Trophoblast cell (in vitro differentiated cells and primary cell): ENCODE measurements at places on chromosomes 6 and 20.

GRCh38 chr6:23446469-23446967 is 679.5 kb upstream of the NRSN1 start:
- no peaks in the 10 kb centered on the region for H3K4me1 ChIP-seq
- H3K4me3 ChIP-seq: no peak overlapping the region
- no peaks in the 10 kb centered on the region for H3K36me3 ChIP-seq
- H3K27me3 ChIP-seq: no peaks in the 10 kb centered on the region

DNA sequence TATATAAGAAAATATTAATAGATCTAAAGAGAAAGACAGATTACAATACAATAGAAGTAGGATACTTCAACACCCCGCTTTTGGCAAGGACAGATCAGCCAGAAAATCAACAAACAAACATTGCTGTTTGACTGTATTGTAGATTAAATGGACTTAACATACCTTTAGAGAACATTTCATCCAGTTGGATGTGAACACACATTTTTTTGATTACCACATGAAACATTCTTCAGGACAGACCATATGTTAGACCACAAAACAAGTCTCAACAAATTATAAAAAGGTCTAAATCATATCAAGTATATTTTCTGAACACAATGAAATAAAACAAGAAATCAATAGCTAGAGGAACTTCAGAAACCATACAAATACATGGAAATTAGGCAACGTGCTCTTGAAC is 148.2 kb downstream of the TRMT11 start:
- no peaks in the 10 kb centered on the region for H3K36me3 ChIP-seq
- H3K27me3 ChIP-seq: no peaks in the 10 kb centered on the region
- DNase-seq: no peak

DNA sequence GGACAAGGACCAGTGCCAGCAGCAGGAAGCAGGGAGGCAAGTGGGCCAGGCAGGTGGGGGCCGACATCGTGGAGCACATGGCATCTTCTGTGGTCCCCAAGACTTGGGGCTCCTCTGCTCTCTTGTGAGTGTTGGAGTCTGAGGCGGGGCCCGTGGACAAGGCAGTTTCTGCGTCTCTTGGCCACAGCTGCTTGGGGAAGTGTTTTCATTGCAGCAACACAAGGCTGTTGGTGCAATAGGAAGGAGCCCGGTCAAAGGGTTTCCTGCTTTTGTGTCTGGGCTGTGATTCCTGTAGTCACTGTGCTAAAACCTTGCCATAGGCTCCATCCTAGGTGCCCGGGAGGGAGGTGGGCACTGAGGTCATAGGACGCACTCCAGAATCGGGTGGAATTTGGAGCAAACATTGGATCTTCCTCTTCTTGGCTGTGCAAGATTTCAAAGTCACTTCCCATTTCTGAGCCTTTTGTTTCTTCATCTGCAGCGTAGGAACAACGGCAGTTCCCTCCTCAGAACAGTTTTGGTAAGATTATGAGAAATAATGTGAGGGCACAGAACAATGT is at the start of gene SIRPB2:
Gene SIRPB2, minus strand, starts transcription at position 140 of the 560 bp plus-strand sequence. Its CDS starts 61 bp downstream, at position 79.
- no peak for DNase-seq
- no peak within 1 kb of the TSS for H3K4me3 ChIP-seq
- H3K4me1 ChIP-seq: no peaks in the 10 kb centered on the region
- H3K27me3 ChIP-seq: no peaks in the 10 kb centered on the region
- no peak within 1 kb of the TSS for H3K27ac ChIP-seq
- no peaks in the 10 kb centered on the region for H3K36me3 ChIP-seq

DNA sequence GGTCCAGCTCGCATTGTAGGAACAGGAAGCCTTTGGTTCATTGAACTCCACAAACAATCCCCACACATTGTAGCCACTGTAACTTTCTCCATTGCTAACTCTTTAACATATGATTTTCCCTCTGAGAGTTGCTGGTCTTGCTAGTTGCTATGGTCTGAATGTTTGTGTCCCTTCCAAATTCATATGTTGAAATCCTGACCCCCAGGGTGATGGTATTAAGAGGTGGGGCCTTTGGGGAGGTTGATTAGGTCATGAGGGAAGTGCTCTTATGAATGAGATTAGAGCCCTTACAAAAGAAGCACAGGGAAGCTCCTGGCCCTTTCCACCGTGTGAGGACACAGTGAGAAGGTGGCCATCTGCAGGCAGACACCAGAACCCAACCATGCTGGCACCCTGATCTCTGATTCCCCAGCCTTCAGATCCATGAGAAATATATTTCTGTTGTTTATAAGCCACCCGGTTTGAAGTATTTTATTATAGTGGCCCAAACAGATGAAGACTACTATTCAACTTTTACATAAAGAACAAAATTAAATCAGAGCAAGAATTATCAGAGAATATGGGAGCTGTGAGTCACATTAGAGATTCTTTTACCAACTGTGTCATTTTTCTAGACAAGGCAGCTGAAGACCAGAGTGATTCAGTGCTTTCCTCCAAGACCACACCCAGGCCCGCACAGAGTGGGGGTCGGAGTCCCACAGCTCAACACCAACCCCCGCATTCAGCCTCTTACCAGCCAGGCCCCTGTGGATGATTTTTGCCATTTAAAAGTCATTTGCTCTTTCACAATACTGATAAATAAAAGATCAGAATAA is 143.0 kb downstream of the SAMD5 start:
- no peak overlapping the region for H3K27ac ChIP-seq
- H3K27me3 ChIP-seq: no peaks in the 10 kb centered on the region
- no peaks in the 10 kb centered on the region for H3K4me1 ChIP-seq
- no peaks in the 10 kb centered on the region for H3K36me3 ChIP-seq
- no peak overlapping the region for H3K4me3 ChIP-seq

DNA sequence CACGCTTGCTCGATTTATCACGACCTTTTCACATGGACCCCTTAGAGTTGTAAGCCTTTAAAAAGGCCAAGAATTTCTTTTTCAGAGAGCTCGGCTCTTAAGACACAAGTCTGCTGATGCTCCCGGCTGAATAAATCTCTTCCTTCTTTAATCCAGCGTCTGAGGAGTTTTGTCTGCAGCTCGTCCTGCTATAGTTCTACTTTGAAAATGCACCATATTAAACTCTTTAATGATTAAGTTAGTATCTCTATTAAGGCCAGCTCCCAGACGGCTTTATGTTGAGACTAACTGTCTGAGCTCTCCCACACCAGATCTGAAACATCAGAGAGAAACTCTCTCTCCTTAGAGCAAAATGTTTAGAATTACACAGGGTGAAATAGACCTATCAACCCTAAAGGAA is 18.0 kb upstream of the GSTA3 start:
- DNase-seq: no peak
- no peak overlapping the region for H3K27ac ChIP-seq
- H3K4me1 ChIP-seq: peaks cover under 1% of the 10 kb centered on the region
- no peak overlapping the region for H3K4me3 ChIP-seq
- H3K27me3 ChIP-seq: no peaks in the 10 kb centered on the region
- H3K36me3 ChIP-seq: no peaks in the 10 kb centered on the region

GRCh38 chr6:137677709-137678108 is 183.5 kb upstream of the OLIG3 start:
- no peak overlapping the region for H3K27ac ChIP-seq
- H3K4me1 ChIP-seq: no peaks in the 10 kb centered on the region
- no peaks in the 10 kb centered on the region for H3K27me3 ChIP-seq
- no peaks in the 10 kb centered on the region for H3K36me3 ChIP-seq
- no peak overlapping the region for H3K4me3 ChIP-seq
- peak; percentile 36 for DNase-seq

DNA sequence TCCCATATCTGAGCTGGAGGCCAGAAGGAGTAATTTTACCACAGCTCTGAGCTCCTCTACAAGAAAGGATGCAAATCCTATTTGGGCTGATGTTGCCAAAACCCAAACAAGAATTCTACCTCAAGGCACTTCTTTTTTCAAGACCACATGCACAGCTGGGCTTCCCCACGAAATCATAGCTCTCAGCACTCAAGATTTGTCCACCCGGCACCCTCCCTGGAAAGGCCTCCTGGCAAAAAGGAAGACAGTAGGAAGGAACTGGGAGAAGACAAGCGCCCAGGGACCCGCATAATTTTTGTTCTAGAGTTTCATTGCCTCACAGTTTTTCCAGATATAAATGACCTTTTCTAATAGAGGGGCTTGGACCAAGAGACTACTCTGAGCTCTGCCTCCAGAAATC is 90.5 kb downstream of the BANF2 start:
- DNase-seq: no peak
- H3K27ac ChIP-seq: no peak overlapping the region
- no peaks in the 10 kb centered on the region for H3K27me3 ChIP-seq

DNA sequence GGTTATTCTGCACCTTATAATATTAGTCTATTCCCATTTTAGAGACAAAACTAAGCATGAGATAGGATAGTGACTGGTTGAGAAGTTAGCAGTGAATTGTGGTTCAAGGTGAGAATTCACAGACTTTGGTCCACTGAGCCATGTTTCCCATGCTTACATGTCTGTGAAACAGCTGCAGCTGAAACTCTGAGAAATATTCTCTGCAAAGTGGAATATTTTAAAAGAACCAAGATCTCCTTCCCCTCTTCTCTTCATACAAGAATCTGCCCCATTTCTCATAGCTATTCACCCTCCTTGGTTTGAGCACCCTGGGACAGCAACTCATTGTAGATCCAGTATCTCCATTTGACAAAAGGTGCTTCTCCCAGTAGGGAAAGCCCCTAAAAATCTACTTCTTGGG is 70.2 kb upstream of the TMEM170B start:
- H3K27me3 ChIP-seq: no peaks in the 10 kb centered on the region
- H3K27ac ChIP-seq: no peak overlapping the region
- no peak for DNase-seq
- no peaks in the 10 kb centered on the region for H3K4me1 ChIP-seq

GRCh38 chr20:46701057-46701456 is 8.4 kb upstream of the SLC2A10 start:
- H3K27ac ChIP-seq: no peak overlapping the region
- DNase-seq: no peak

- H3K27me3 ChIP-seq: no peaks in the 10 kb centered on the region
- no peak overlapping the region for H3K27ac ChIP-seq
- no peak overlapping the region for H3K4me3 ChIP-seq
- H3K4me1 ChIP-seq: no peaks in the 10 kb centered on the region
- DNase-seq: no peak
These were observed 102.5 kb downstream of the PAK5 start for GRCh38 chr20:9736373-9736772.

DNA sequence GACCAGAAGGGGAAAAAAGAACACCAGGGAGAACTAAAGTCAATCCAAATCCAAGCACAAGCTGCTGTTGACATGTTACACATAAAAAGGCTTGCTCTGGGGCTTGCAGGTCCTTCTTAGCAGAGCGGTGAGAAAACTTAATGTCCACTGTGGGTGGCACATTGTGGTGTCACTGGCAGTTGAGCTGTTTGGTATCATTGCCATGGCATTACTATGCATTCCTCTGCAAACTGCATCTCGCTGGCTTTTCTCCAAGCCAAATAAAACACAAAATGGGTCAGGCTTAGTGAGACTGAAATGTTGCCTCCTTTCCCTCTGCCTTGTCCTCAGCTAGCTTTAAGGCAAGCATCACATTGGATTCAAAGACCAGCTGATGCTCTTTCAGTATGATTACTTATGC is 40.9 kb downstream of the LY86 start:
- no peak for DNase-seq
- no peaks in the 10 kb centered on the region for H3K27me3 ChIP-seq
- no peaks in the 10 kb centered on the region for H3K4me1 ChIP-seq
- no peak overlapping the region for H3K27ac ChIP-seq

DNA sequence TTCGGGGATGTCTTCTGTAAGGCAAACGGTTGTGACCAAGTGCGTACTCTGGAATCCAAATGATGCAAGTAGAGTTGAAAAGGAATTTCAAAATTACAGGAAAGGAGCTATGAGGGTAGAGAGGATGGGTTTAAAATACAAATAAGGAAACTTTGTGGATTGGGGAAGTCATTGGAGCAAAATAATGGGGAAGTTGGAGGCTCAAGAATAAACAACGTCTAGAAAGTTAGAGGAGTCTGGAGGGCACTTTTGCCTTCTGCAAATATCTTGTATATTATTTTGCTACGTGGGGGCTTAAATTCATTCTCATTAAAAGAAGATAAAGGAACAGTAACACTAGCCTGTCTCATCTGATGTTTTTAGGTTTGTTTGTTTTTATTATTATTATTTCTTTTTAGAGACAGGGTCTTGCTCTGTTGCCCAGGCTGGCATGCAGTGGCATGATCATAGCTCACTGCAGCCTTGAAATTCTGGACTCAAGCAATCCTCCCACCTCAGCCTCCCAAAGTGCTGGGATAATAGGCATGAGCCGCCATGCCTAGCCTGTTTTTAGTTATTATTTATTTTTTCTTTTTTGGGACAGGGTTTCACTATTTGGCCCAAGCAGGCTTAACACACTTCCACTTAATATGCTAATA is 55.0 kb upstream of the TNFAIP3 start:
- H3K27me3 ChIP-seq: no peaks in the 10 kb centered on the region
- H3K4me3 ChIP-seq: no peak overlapping the region
- no peak overlapping the region for H3K27ac ChIP-seq
- no peaks in the 10 kb centered on the region for H3K36me3 ChIP-seq

DNA sequence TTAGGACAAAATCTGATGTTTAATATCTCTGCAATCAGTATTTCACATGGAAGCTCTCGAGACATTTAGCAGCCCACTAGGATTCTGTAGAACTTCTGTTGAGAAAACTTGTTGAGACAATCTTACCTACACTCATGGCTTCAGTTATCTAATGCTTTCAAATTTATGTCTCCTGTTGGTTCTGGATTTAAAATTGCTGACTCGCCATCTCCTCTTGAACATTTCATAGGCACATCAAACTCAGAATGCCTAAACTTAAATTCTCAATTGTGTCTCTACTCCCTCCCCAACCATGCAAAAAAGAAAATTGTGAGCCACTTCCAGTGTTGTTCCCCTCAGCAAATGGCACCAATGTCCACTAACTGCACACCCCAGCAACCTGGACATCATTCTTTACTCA is 142.5 kb upstream of the AHI1 start:
- H3K4me3 ChIP-seq: no peak overlapping the region
- DNase-seq: no peak
- no peak overlapping the region for H3K27ac ChIP-seq
- no peaks in the 10 kb centered on the region for H3K36me3 ChIP-seq
- H3K27me3 ChIP-seq: no peaks in the 10 kb centered on the region
- H3K4me1 ChIP-seq: no peaks in the 10 kb centered on the region

DNA sequence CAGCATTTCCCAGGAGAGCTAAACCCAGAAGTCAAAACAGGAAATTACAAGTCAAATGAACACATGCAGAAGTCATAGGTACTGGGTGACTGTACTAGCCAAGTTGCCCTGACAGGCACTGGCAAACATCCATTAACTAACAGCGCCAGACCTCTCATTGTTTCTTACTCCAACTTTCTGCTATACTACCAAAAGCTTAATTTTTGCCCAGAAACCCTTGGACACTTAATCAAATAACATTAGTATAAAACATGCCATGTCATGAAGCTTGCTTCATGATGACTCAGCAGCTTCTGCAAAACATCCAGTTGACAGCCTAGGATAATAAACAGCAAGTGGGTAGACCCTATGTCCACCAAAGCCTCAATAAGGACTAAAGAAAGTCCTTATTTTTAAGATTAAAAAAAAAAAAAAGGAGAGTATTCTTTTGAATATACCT is 3.5 kb downstream of the NUP153 start:
- H3K4me3 ChIP-seq: no peak overlapping the region
- peaks cover 2% of the 10 kb centered on the region for H3K36me3 ChIP-seq
- H3K27ac ChIP-seq: peak overlapping the region; percentile 77
- DNase-seq: no peak
- H3K27me3 ChIP-seq: no peaks in the 10 kb centered on the region
- peaks cover 2% of the 10 kb centered on the region for H3K4me1 ChIP-seq

- H3K27me3 ChIP-seq: no peaks in the 10 kb centered on the region
- no peak overlapping the region for H3K27ac ChIP-seq
- H3K36me3 ChIP-seq: no peaks in the 10 kb centered on the region
- no peak for DNase-seq
These were observed 50.2 kb upstream of the ATXN1 start for GRCh38 chr6:16811277-16811979.

- no peaks in the 10 kb centered on the region for H3K36me3 ChIP-seq
- H3K4me3 ChIP-seq: peak overlapping the region; percentile 38
- DNase-seq: no peak
- no peak overlapping the region for H3K27ac ChIP-seq
- peaks cover 28% of the 10 kb centered on the region for H3K27me3 ChIP-seq
These were observed 87.1 kb downstream of the TMEM242 start for GRCh38 chr6:157236040-157236725.
